ENCODE measurements at places on chromosomes 2 and 18.
A peak's percentile ranks its signal among the peaks of the same experiment; 100 is the strongest.

GRCh38 chr2:101396316-101396717, 9.0 kb upstream of the CREG2 start:
- peak; percentile 37 for DNase-seq

GRCh38 chr2:96534701-96535181, 1.8 kb upstream of the ARID5A start:
- DNase-seq, result no peak

DNA sequence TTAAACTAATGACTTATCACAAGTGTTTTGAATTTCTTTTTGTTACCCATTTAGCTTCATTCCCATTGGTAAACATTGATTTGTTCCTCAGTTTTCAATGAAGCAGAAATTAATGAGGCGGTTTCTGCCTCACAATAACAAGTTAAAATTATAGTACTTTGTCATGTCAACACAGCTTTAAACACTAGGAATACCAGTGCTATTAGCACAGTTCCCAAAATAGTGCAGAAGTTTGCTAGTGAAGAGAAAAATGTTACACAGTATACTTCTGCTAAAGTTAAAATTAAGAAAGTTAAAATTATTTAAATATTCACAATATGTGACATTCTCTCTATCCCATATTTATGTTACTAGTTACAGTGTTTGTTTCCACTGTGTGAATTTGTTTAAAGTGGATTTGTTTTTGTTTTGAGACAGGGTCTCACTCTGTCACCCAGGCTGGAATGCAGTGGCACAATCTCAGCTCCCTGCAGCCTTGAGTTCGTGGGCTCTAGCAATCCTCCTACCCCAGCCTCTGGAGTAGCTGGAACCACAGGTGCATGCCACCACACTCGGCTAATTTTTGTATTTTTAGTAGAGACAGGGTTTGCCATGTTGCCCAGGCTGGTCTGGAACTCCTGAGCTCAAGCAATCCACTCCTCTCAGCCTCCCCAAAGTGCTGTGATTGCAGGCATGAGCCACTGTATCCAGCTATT, 3.8 kb upstream of the CHN1 start:
- no peak for DNase-seq

DNA sequence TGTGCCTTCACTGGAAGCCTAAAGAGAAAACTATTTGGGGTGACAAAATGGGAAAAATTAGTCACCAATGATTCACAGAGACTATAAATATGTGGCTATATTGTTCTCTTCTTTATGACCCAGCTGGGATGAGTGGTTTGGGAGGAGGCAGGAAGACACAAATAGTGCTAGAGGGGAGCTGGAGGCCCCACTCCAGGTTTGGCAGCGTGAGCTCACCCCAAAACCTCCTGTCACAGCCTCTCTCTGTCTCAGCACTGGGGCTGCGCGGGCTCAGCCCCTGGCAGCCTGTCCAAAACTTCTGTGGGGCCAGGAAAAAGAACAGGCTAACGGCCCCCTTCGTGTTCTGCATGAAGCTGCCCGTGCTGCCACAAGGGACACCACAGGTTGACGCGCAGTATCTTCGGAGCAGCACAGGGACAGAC, 73.2 kb upstream of the LCLAT1 start:
- DNase-seq, result no peak

- DNase-seq, result no peak
Observed at GRCh38 chr2:138395565-138396306, 105.8 kb upstream of the SPOPL start.

DNA sequence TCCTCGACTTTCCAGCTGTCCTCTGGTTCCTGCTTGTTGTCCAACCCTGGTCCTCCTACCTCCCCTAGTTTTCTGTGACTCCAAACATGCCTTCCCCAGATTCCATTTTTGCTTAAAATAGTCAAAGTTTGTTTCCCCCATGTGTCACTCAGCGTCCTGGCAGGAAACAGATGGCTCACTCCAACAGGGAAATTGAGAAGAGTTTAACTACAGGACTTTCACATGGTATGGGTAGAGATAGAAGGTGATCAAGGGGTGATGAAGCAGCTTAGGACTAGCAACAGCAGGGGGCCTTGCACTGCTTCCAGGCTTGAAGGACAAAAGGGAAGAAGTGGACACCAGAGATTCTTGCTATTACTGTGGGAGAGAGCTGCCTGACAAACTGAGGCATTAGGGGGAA, 6.1 kb upstream of the CUL3 start:
- DNase-seq, result no peak

- DNase-seq, result peak; percentile 60
Observed at GRCh38 chr2:84879584-84880394, 1.1 kb downstream of the TRABD2A start.

- no peak for DNase-seq
Observed at GRCh38 chr2:28692411-28692810, 59.2 kb upstream of the PPP1CB start.

DNA sequence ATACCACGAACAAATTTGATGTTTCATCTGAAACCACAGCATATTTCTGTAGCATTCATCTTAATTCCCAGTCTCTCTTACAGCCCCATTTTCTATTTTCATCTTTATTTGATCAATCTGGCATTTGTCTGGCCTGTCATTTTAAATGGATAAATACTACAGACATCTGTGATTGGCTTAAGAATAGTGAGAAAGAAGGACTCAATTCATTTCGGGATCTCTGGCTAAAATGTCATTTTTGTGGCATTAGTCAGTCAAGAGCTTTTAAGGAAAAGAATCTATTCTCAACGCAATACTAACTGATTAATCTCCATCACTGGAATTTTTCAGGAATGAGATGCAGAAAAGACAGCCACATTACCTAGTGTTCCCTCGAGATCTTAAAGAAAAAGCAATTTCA, 585.9 kb downstream of the IRS1 start:
- no peak for DNase-seq

DNA sequence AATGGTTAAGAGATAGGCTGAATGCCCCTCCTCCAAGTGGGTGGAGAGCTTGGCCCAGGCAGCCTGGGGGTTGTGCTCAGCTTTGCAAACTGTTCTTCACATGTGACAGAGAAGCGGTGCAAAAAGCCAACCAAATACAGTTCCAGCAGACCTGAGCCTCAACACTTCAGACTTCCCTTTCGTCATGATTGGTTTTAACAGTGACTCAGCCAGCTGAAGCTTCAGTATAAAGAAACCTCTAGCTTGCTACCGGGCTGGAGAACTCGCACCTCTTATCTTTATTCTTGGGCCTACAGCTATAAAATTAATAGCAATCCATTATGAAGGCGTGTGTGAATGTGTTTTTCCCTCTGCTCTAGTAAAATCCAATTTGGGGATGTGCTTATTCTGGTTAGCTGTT, 20.0 kb downstream of the SETBP1 start:
- peak; percentile 62 for DNase-seq

DNA sequence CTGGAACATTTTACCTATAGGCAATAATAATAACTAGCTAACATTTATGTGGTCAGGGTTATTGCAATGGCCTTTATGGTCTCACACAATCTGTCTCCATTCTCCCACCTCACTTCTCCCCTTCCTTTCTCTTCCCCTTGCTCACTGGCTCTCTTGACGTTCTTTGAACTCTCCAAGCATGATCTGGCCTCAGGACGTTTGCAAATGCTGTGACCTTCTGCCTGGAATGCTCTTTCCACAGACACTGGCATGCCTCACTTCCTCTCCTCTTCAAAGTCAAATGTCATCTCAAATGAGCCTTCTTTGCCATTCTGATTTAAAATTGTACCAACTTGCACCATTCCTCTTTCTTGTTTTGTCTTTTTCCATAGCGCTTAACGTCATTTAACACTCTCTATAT, 25.3 kb upstream of the GCG start:
- no peak for DNase-seq

GRCh38 chr2:200592406-200593075, 6.7 kb downstream of the AOX1 start:
- no peak for DNase-seq

DNA sequence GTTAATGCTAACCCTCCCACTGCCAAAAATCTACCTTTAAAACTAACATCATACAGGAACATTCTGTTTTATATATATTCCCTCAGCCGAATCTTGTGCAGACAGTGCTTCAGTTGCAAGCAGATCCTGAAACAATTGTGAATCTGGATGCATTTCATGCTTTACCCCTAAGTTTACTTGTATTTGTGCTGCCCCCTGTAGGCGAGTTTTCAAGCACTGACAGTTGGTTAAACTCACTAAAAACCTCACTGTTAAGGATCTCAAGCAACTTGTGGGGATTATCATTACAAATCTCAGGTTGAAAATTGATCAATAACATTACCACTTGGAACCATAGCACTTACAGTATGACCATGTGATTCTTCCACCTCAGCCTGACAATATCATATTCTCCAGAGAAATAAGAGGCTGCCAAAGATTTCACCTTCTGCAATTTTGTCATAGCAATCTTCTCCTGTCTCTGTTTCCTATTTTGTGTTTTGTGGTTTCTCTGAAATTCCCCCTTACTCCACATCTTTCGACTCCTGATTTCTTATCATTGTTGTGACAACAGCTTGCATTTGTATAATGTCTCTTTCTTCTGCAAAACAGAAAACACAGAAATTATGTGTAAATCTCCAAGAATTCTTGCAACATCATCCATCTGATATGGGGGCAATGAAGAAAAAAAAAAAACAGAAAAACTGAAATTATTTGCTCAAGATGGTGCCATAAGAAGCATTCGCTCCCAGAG, 354.6 kb upstream of the SETBP1 start:
- DNase-seq, result peak; percentile 71

GRCh38 chr18:77960791-77961410, 711.3 kb downstream of the GALR1 start:
- DNase-seq, result no peak

GRCh38 chr2:23350041-23350791, 34.8 kb upstream of the KLHL29 start:
- DNase-seq, result peak; percentile 50

DNA sequence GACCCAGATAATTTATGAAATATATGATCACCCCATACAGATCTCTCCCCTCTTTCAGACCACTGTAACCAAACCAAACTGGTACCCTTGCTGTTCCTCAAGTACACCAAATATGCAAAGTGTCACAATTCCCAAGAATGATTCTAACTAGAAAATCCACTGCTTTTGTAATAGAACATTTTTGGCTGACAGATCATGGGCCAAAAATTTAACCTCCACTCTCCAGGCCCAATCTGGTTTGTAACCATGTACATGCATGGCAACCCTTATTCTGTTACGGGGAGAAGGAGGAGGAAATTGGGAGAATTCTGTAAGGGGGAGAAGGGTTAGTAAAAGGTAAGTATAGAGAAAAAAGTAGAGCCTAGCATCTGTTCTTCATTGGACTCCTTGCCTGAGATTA, 62.0 kb downstream of the IKZF2 start:
- DNase-seq, result no peak

DNA sequence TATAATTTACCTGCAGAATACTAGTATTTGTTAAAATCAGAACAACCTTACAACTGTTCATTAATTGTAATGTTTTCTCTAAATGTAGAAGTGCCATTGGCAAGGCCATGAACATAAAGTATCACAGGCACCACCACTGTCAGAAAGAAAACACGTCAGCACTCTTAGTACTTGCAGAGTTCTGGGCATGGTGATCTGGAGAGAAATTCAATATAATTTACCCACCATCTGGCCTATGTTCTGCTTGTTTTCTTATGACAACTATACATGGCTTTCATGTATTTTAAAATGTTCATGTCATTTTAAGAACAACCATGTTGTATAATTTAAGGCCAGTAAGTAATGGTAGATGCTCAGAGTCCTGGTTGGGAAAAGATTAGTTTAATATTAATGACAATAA, 114.2 kb upstream of the SULT1C3 start:
- DNase-seq, result no peak

- no peak for DNase-seq
Observed at GRCh38 chr2:20187331-20187730, 37.6 kb downstream of the SDC1 start.

GRCh38 chr2:118431586-118431985, 343.3 kb downstream of the INSIG2 start:
- no peak for DNase-seq

DNA sequence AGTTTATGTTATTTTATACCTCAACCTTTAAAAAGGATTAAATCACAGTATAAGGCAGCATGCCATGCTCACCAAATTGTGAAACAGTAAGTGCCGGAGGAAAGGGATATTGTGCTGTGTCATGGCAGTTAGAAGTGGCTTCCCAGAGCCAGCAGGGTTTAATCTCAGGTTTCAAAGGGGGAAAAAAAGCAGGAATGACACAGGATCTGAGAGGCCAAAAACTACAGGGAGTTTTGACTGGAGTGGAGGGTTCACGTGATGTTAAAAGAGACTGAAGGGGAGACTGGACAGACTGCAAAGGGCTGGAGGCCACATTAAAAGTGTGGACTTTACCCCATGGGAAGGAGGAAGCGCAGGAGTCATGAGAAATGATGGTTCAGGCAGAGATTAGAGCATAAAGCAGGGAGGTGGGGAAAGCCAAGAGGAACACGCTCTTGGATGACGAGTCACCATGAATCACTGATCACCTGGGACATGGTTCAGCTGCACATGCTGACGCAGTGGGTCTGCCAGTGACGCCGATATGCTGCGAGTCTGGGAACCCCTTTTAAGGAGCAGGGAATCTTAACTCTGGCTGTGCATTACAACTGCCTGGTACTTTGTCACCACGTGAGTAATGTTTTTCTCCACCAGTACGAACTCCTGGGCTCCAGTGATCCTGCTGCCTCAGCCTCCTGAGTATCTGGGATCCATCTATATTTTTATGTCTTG, 6.1 kb downstream of the CHMP1B start:
- DNase-seq, result peak; percentile 98

DNA sequence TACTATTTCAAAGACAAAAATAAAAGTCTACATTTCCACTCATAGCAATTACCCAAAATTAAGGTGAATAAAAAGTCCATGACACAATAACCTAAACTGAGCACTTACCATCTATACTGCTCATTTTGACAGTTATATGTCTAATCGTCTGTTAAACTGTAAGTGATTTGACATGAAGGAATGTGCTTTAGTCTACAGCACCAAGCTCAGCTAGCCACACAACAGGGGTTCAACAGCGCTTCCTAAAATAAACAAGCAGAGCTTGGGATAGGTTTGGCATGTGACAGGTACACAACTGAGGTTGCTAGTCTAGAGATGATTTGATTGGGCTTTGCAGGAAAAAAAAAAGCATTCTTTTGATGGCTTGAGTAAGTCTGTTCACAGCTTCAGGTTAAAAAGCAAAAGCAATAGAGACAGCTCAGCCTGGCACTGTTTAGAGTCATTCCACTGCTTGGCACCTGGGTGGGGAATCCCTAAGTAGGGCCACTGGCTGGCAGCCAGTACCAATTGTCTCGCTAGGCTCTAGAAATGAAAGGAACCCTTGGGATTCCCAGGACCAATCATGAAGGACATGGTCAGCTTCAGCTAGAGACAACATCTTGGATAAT, 78.6 kb downstream of the BARD1 start:
- DNase-seq, result no peak

DNA sequence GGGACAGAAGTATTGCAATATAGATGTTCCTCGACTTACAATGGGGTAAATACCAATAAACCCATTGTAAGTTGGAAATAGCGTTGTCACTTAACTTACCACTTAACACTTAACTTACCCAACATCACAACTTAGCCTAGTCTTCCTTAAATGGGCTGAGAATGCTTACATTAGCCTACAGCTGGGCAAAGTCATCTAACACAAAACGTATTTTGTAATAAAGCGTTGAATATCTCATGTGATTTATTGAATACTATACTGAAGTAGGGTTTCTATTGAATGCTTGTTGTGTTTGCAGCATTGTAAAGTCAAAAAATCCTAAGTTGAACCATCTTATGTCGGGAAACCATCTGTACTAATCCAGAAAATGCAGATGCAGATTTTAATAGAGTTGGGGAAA, 23.6 kb downstream of the IL1R2 start:
- no peak for DNase-seq
